ENCODE measurements at places on chromosomes 7 and 10.

DNA sequence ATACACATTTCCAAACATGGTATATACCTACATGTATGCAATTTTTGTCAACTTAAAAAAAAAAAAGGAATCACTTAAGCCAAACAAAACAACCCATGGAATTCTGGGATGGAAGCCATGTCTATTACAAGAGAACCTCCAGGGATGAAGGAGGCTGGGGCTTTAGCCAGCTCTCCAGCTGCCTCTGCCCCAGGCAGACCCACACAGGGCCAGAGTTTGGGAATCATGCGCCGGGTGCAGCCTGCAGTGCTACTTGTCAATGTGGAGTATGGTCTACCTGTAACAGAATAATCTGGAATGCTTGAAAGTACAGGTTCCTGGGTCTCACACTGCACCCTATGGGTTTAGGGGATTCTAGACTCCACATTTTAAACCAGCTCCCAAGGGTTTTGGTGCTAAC is 10.8 kb downstream of the ATP6V0E2 start:
- DNase-seq, result no peak

DNA sequence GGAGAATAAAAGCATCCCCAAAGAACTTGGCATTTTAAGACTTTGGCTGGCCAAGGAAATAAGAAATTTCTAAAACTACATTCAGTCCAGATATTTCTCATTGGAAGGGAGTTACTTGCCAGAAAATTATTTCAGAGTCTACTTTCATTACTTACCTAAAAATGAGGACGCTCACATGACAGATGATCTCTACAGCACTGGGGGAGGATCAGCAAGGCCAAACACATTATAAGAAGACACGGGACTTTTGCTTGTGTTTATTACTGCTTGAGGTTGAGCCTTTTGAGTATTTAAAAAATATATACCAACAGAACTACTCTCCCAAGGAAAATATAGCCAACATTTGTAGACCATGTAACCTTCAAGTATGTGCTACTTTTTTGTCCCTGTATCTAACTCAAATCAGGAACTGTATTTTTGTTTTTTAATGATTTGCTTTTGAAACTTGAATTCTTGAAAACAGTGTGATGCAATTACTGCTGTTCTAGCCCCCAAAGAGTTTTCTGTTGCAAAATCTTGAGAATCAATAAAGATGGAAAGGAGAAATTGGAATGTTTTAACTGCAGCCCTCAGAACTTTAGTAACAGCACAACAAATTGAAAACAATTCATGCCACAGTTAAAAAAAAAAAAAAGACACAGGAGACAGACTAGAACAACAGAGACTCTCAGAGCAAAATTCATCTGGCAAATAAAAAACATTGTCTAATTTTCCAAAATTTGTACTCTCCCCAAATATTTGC is 128.1 kb downstream of the ZNF438 start:
- no peak for DNase-seq

DNA sequence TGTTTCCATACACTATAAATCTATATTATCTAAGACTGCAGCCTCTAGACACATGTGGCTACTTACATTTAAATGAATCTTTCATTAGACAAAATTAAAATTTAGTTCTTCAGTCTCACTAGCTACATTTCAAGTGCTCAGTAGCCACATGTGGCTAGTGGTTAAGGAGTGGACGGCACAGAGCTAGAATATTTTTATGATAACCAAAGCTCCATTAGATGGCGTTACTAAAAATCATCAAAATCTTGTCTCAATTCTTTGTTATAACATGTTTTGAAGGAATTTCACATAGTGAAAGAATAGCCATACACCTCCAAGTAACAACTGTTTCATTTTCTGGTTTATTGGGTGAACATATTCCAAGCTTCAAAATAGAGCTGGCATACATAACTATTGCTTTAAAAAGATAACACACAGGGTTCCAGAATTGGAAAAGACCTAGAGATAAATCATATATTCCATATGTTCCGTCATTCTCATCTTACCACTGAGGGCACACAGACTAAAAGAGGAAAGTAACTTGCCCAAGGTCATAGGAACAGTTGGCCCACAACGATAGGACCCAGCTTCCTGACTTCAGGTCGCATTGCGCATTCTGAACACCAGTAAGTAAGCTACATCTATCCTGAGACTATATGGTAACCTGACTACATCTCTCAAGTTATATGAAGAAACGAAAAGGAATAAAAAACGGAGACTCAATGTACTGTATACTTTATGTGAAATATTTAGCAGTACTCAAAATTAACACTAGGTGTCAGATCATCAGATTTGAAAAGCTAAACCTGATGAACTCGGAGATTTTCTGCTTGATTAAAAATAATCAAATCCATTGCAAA is 66.6 kb downstream of the CAV1 start:
- no peak for DNase-seq

GRCh38 chr10:124627866-124628675 is 116.1 kb downstream of the FAM53B start:
- no peak for DNase-seq

DNA sequence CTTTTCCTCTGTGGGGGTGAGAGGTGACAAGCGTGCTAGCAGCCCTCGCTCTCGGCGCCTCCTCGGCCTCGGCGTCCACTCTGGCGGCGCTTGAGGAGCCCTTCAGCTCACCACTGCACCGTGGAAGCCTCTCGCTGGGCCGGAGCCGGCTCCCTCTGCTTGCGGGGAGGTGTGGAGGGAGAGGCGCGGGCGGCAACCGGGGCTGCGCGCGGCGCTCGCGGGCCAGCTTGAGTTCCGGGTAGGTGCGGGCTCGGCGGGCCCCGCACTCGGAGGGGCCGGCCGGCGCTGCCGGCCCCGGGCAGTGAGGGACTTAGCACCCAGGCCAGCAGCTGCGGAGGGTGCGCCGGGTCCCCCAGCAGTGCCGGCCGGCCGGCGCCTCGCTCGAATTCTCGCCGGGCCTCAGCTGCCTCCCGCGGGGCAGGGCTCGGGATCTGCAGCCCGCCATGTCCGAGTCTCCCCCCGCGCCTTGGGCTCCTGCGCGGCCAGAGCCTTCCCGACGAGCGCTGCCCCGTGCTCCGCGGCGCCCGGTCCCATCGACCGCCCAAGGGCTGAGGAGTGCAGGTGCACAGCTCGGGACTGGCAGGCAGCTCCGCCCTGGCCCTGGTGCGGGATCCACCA is 352.8 kb upstream of the PODXL start:
- DNase-seq, result no peak

GRCh38 chr10:33716501-33717267 is 382.2 kb upstream of the NRP1 start:
- DNase-seq, result no peak

DNA sequence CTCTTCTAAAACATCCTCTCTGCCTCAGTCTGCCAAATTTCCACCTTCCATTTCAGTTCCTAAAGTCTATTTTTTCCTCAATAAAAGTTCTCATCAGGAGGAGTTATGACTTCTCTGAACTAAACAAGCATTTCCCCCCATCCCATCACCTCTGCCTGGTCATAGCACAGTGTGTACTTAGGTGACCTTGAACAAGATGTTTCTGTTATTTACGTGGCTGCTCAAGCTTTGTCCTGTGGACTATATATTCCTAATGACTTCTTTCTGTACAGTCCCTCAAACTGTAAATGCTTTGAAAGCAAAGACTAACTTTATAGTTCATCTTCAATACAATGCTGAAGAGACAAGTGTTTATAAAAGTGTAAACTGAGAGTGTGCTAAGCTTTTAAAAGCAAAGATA is 166.9 kb downstream of the CPEB3 start:
- DNase-seq, result no peak

GRCh38 chr10:17001961-17002749 is 127.5 kb downstream of the CUBN start:
- DNase-seq, result no peak

GRCh38 chr10:23742368-23742767 is 303.5 kb downstream of the OTUD1 start:
- DNase-seq, result no peak

- DNase-seq, result no peak
These were observed 247.8 kb downstream of the OTUD1 start for GRCh38 chr10:23686722-23687121.

DNA sequence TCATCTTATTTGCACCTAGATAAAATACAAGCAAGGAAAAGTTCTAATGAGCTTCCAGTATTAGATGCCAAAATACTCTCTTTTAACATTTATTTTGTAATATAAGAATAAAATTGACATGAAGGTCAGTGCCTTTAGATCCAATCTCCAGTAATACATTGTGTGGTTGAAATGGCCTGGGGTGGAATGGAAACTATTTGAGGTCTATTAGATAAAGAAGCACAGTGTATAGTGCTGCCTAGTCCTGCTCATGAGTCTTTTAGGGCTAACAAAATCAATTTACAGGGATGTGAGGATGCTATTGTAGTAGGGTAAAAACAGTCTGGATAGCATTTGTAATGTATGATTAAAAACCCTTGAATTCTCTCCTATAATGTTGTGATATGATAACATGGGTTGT is 84.5 kb upstream of the ETV1 start:
- no peak for DNase-seq

DNA sequence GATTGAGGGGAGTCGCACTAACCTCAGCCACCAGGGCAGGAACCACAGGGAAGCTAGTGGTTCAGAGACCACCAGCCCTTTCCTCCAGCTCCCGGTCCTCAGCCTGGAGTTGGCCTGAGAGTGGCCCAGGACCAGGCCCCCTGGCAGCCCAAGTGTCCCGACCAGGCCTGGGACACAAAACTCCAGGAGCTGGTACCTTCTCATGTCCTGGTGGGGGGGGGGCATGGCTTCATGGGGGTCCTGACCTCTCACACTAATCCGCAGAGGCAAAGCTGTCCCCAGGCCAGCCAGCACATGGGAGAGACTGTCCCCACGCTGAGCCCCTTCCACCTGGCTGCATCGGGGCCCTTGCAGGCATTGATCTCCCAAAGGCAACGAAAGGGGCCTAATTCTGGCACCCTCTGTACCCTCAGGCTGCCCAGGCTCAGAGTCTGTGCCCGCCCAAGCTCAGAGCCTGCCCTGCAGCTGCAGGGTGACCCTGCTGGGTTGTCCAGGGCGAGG is 28.2 kb downstream of the GPRIN2 start:
- DNase-seq, result no peak

- DNase-seq, result no peak
These were observed 123.0 kb downstream of the GPR85 start for GRCh38 chr7:112963634-112964033.

- no peak for DNase-seq
These were observed 25.1 kb upstream of the CDK1 start for GRCh38 chr10:60753152-60753551.

DNA sequence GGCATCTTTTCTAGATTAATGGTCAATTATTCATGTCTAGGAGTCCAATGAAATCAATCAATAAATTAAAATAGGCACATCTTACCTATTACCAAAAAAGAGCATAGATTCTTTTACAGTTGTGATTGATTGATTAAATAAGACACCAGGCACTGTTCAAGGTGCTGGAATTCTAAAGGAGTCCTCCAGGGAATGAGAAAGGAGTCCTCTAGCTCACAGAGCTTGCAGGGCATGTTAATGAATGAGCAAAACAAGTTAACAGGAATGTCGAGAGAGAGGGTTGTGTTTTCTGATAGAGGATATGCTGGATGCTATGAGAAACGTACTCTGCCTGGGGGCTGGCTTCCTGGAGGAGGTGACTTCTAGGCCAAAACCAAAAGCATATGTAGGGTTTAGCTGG is 191.4 kb downstream of the BMPER start:
- DNase-seq, result no peak
